ENCODE measurements at places on chromosomes 2 and 18.

DNA sequence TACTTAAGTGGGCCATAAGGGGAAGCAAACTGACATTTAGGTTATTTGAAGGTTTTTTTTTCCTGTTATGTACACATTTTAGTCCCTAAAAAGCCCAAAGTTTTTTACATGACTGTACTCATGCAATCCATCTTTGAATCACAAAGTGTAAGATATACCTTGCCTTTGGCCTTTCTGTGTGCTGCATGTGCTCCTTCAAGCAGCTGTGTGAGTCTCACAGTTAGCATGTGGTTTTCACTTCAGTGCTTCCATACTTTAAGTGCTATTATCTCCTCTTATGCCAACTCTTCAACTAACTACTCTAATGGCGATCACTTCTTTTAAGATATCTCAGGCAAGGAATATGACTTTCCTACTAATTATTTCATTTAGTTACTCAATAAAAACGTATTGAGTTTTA, 597.1 kb upstream of the ACVR2A start:
- DNase-seq = no peak

GRCh38 chr2:50958504-50958903, 73.4 kb downstream of the NRXN1 start:
- no peak for DNase-seq

DNA sequence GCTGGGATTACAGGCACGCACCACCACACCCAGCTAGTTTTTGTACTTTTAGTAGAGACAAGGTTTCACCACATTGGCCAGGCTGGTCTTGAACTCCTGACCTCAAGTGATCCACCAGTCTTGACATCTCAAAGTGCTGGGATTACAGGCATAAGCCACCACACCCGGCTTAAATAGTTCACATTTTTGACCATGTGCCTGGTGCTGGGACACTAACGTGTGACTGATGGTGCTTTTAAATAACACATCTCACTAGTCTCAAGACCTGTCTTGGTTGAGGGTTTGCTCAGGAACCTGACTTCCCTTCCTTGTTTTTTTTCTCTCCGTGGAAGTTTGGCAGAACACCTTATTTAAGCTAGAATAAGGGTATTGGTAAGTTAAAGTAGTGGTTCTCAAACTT, 8.5 kb downstream of the FMNL2 start:
- DNase-seq = no peak

GRCh38 chr2:209495855-209496585, 72.2 kb downstream of the MAP2 start:
- peak; percentile 97 for DNase-seq

- no peak for DNase-seq
These were observed 295.4 kb downstream of the MYCN start for GRCh38 chr2:16235747-16236146.

GRCh38 chr2:144183727-144184126, 336.2 kb downstream of the ZEB2 start:
- peak; percentile 89 for DNase-seq

- DNase-seq = no peak
These were observed 209.2 kb downstream of the MCFD2 start for GRCh38 chr2:46706264-46706983.

- DNase-seq = no peak
These were observed 28.5 kb downstream of the PLEKHM3 start for GRCh38 chr2:207996848-207997247.

DNA sequence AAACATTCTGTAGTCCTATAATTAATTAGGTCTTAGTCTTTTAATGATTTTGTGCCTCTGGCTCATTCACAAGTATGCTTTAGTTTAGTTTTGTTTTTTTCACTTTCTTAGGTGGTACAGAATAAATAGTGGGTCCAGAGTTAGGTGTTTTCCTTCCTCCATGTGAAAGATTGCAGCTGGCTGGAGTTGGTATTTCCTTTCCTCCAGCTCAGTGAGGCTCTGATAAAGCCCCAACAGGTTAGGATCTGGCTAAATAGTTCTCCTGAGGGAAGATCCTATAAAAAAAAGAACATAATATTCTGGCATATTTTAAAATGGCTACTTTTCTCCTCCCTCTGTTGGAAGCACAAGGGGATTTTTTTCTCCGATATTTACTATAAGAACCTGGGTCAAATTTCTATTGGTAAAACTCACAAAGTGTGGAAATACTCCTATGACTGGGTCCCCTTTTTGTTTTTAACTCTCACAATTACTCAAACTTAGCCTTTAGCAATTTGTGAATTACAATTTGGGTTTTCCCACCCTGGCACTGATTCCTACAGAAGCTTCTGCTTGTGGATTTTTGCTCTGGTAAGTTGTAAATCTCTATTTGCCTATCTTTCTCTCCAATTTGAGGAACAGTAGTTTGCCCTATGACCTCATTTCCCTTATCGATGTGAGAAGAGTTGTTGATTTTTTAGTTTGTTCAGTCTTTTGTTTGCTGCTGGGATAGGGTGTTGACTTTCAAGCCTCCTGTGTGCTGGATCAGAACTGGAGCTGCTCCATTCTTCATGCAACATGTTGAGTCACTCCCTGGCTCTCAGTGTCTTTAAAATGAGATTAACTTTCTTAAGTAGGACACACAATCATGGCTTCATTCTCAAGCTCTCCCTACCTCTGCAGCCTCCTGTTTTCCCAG, 500.9 kb downstream of the RNF144A start:
- no peak for DNase-seq

DNA sequence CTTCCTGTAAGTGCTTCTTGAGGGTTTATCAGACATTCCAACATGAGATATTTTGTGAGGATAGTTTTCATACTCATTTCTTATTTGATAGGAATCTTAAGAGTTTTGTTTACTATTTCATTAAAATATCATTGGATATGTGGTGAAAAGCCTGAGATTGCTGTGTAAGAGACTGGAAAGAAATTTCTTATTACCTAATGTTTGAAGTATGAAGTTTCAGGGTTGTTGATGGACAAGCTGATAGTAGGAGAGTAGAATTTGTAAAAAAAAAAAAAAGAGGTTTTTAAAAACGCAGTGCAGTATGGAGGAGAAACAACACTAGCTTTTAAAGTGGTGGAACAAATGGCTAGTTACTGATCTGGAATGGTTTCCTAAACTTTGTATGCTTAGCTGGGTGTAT, 7.7 kb downstream of the EPB41L5 start:
- peak; percentile 15 for DNase-seq
